ENCODE measurements at places on chromosomes 7 and 10. TPM values are rescaled to one million over a fixed set of nuclear protein-coding genes. Genes with fewer than 3 reads are reported as not detected.

Gene WNT8B
- not detected for total RNA-seq

Gene FOXP2
- total RNA-seq: 0.12 TPM

DNA sequence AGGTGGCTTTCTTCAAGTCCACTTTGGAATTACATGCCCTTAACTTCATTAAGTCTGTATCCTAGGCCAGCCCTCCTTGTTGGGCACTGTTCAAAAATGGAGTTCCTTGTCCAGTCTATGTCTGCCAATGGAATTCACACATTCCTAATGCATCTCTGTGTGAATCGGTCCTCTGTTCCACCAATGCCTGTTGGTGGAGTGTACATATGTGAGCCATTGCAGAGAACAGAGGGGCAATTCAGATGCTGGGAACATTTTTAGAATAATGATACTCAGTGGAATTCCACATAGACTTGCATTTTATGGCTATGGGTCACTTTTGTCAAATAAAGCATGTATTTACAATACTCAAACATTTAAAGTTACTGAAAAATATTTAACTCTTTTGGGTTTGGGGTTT is 108.3 kb downstream of the COL28A1 start:
- DNase-seq: no peak

DNA sequence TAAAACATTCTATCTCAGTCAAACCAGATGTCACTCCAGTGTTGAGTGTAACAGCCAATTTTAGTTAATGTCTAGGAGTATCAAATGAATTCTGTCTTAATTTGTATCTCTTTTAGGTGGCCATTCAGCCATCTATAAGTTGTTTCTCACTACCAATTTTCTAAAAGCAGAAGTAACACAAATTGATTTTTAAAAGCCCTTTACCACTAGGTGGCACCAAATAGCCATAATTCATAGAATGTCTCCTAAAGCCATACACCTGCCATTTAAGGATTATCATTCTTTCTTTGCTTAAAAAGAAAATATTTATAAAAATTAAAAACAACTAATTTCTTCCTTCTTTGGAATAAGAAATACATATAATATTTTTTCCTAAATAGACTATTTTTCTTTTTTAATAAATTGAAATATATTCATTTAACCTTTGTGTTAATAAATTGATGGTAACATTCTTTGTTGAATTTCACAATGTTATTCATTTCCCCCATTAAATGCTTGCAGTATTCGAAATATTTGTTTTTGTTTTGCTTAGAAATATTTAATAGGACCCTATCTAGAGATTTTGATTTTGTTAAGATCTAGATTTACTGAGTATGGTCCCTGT is 107.8 kb upstream of the PPP1R3A start:
- peak; percentile 70 for DNase-seq

DNA sequence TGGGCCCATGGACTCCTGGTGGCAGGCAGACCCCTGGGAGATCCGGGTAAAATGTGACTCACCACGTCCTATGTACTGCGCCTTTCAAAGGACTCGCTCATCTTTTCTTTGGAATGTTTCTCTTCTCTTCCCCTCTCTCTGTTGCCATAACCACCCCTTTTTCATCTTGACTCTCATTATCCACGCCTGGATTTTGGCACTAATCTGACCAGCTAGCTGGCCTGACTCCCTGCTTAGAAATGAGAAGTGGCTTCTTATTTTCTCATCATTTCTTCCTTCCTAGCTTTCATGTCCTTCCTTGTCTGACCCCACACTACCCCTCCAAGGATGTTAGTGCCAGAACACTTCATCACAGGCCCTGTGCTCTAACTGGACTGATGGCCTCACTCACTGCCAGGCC is 98.0 kb upstream of the FAM171A1 start:
- no peak for DNase-seq

GRCh38 chr7:3289996-3290395 is 11.1 kb upstream of the SDK1 start:
- DNase-seq: peak; percentile 96

DNA sequence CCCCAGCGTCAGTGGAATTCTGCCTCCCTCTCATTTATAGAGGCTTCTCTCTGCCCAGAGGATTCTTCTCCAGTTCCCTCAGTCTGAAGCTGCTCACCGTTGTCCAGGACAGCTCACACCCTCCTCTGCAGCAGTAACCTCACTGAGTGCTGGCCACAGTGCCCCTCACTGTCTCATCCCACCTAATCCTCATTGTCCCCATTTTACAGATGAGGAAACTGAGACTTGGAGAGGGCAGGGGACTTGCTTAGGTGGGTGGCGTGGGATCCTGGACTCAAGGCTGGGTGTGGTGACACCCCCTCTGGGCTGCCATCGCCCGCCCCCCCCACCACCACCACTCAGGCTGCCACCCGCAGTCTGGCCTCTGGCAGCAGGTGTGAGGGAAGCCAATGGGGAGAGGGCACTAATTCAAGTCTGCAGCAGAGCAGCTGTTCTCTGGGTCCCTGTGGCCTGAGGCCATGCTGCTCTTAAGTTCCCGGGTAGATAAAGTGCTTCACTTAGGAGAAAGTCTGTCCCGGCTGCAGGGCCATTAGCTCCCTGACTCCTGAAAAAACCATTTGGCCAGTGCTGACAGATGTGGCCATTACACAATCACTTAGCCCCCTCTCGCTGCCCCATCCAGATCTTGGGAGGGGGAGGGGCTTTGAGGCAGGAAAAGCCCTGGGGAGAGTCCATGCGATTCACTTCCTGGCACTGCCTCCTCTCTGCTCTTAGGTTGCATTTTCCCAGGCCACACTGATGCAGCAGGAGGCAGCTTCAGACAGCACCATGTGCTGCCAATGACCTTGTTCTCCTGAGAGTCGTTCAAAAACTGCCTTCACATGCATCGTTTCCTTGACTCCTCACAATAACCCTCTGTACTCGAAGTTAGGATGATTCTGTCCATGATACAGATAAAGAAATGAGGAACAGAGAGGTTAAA is 36.3 kb downstream of the DRGX start:
- peak; percentile 10 for DNase-seq

- DNase-seq: no peak
Observed at GRCh38 chr10:119444866-119445265, 97.7 kb downstream of the RGS10 start.

GRCh38 chr7:45720989-45721388 is 146.8 kb downstream of the ADCY1 start:
- DNase-seq: no peak

GRCh38 chr10:35517431-35518181 is 87.5 kb upstream of the GJD4 start:
- no peak for DNase-seq

DNA sequence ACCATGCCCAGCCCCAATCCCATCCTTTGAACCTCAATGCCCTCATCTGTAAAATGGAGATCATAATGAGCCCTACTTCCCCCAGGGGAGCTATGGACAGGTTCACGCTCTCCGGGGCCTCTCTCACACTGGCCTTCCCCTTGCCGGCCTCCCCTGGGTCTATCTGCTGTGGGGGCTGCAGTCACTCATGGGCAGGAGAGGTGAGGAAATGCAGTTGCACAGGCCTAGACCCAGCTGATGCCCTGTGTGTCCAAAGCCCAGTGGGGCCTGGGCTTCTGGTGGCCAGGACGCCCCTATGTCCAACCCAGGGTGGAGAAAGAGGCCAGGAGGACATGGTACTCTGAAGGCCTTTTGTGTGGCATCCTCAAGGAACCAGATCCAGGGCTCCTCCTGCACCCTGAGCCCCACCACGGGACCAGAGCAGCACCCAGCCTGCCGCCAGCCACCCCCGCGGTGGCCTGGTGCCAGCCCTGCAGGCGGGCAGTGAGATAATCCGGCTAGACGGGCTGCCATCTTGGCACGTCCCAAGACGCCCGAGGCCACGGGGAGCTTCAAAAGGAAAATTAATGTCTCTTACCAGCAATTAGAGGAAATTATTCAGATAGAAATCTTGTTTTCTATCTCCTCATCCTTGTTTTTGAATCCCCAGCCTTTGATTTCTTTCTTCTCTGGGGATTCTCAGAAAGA is 39.0 kb downstream of the MYL10 start:
- DNase-seq: no peak

DNA sequence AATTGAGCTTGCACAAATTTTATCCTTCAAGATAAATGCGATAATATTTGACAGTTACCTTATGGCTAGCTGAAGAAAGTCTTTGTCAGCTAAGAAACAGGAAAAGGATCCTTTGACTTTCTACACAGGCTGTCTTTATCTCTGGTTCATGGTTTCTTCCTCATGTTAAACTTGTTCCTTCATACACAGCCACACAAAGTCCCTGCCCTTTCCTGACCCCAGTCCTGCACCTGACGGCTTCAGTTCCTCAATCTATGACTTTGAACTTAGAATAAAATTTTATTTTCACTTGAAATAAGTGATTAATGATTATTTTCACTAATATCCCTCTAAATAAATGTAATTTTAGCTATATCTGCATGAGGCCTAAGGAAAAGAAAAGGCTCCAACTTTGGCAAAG is 77.8 kb upstream of the PRSS1 start:
- no peak for DNase-seq

Measured in A172 (cell line).